ENCODE measurements at places on chromosomes 13 and 19. TPM values are rescaled to one million over a fixed set of nuclear protein-coding genes. Genes with fewer than 3 reads are reported as not detected.
A peak's percentile ranks its signal among the peaks of the same experiment; 100 is the strongest.

DNA sequence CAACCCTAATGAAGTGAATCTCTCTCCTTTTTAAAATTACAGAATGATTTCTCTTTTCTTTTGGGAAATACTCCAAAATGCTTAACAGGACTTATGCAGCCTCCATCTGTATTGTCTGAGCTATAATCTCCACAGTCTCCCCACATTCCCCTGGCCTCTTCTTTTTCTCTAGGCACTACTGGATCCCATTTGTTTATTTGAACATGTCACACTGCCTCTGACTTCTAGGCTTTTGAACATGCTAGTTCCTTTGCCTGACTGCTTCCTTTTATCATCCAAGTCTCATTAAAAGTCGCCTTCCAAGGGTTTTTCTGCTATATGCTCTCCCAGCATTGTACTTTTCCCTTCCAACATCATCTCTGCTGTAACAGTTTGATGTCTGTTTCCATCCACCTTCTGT lies 548.7 kb downstream of the PCDH9 start:
- DNase-seq: no peak

DNA sequence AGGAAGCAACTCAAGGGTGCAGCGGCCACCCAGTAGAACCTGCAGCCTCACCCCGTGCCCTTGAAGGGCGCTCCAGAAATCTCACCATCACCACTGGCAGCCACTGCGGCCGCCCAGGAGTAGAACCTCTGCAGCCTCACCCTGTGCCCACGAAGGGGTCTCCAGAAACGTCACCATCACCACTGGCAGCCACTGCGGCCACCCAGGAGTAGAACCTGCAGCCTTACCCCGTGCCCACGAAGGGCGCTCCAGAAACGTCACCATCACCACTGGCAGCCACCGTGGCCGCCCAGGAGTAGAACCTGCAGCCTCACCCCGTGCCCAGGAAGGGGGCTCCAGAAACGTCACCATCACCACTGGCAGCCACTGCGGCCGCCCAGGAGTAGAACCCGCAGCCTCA lies 336.0 kb downstream of the TEX29 start:
- DNase-seq: no peak

DNA sequence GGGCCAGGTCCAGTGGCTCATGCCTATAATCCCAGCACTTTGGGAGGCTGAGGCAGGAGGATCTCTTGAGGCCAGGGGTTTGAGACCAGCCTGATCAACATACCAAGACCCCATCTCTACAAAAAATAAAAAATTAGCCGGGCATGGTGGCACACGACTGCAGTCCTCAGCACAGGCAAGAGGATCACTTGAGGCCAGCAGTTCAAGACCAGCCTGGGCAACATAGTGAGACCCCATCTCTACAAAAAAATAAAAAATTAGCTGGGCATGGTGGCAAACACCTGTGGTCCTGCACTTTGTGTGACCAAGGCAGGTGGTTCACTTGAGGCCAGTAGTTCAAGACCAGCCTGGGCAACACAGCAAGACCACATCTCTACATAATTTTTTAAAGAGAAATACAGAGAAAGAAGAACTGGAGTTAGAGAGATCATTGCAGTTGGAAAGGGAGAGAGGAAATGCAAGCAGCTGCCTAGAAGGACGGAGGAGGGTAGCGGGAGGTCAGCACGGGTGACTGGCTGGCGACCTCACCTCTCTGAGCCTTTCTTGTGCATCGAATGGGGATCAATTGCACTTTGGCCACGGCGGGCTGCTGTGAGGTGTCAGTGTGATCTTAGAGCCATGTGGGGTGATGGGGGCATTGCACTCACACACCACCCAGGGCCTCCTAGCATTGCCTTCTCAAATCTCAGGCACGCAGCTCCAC lies 13.9 kb downstream of the BCAM start:
- no peak for DNase-seq

DNA sequence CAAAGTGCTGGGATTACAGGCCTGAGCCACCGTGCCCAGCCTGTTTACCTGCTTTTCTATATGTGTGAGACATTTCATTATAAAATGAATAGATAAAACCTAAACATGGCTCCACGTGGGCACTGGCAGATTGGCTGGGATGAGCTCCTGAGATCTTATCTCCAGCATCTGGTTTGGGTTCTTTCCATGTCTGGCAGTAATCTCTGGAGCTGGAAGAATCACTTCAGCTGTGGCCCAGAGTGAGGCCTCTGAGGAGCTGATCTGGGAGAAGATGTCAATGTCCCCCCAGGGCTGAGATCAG lies 5.5 kb upstream of the SULT2A1 start:
- DNase-seq: peak; percentile 53

- no peak for DNase-seq
Measured at GRCh38 chr19:8115805-8116396, 33.5 kb downstream of the FBN3 start.

- DNase-seq: no peak
Measured at GRCh38 chr13:78393286-78394142, 209.8 kb downstream of the POU4F1 start.

DNA sequence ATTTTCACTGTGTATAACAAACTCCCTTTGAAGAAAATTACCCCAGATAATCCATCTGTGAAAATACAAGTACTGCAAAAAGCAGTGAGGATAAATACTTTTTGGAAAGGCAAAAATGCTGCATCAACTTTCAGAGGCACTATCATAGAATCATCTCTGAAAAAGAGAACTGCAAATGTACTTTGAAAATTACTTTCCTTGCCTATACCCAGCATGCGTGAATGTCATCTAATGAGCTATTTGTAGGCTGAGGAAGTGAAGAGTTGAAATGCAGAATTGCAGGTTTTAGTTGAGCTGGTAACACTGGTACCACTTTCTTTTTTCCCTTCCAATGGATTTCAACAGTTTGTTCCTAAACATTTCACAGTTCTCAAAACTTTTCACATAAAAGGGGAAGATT lies 196.7 kb downstream of the TBC1D4 start:
- no peak for DNase-seq

GRCh38 chr19:42512743-42513304 lies 15.5 kb downstream of the CEACAM1 start:
- DNase-seq: no peak

GRCh38 chr19:2254064-2254872 lies 1.9 kb downstream of the JSRP1 start:
- DNase-seq: no peak

DNA sequence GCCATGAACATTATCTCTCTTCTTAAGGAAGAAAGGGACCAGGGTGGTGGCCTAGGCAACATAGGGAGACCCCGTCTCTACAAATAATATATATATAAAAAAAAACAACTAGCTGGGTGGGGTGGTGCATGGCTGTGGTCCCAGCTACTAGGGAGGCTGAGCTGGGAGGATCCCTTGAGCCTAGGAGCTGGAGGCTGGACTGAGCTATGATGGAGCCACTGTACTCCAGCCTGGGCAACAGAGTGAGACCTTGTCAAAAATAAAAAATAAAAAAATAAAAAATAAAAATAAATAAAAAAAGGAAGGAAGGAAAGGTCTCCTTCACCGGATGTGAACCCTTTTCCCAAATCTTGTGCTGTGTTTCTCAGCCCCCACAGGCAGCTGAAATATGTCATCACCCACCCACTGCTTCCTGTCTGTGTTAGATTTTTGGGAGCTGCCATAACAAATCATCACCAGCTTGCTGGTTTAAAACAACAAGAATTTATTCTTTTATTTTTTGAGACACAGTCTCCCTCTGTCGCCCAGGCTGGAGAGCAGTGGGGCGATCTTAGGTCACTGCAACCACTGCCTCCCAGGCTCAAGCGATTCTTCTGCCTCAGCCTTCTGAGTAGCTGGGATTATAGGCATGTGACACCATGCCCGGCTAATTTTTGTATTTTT lies 9.5 kb upstream of the TSPAN16 start:
- DNase-seq: peak; percentile 42

GRCh38 chr13:103618151-103618550 lies 551.9 kb upstream of the SLC10A2 start:
- DNase-seq: no peak

GRCh38 chr13:100100115-100100879 lies 11.4 kb downstream of the PCCA start:
- DNase-seq: peak; percentile 61

GRCh38 chr13:50326811-50327210 lies 311.6 kb downstream of the KCNRG start:
- DNase-seq: no peak

Gene ANGPTL4
- total RNA-seq: 9.0 TPM
